ENCODE measurements at places on chromosomes 4 and X. TPM values are rescaled to one million over a fixed set of nuclear protein-coding genes. Genes with fewer than 3 reads are reported as not detected.

SLC10A6 gene
- total RNA-seq, result 1.6 TPM

- DNase-seq, result no peak
These were observed 50.0 kb downstream of the NOP14 start for GRCh38 chr4:2913168-2913567.

DNA sequence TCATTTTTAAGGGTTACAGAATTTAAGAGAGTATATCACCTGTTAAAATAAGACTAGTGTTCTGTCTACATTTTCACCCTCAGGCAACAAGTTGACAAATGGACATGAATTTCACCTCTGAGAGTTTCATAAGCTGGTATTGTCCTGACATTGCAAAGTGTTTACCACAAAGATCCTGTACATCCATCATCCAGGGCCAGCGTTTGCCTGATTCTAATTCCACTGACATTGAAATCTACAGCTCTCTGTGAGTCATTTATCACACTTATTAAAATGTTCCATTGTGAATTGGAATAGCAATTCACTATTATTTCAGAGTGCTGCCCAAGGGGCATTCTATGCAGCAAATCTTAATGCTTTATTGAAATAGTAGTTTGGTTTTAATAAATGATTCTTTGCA lies 1499.4 kb upstream of the PCDH7 start:
- no peak for DNase-seq

MAGEB10 gene
- not detected for total RNA-seq

CSAG2 gene
- not detected for total RNA-seq
